ENCODE measurements at places on chromosomes 1 and 21.

DNA sequence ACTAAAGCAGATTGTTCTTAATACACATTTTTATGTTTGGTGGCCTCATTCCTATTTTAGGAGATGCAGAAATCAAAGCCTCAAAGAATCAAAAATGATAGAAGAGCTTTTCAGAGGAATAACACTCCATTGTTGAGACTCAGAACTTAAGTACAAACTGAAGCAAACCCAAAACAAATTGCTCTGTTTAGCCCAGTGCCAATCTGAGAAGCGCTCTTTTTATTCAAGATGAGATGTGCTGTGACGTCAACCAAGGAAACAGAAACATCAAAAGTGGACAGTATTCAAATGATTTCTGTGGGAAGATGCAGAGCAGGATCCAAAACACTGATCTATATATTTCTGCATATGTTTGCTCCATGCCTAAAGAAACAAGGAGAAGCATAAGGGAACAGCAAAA lies 18.0 kb downstream of the COLGALT2 start:
- DNase-seq, result no peak

- no peak for DNase-seq
Observed at GRCh38 chr21:35113064-35113463, 64.0 kb upstream of the RUNX1 start.

- DNase-seq, result no peak
Observed at GRCh38 chr1:10648689-10649516, 147.5 kb downstream of the CASZ1 start.

GRCh38 chr1:188355082-188355481 lies 1526.3 kb downstream of the PLA2G4A start:
- DNase-seq, result no peak

GRCh38 chr1:78088015-78088414 lies 42.2 kb downstream of the GIPC2 start:
- peak; percentile 11 for DNase-seq

DNA sequence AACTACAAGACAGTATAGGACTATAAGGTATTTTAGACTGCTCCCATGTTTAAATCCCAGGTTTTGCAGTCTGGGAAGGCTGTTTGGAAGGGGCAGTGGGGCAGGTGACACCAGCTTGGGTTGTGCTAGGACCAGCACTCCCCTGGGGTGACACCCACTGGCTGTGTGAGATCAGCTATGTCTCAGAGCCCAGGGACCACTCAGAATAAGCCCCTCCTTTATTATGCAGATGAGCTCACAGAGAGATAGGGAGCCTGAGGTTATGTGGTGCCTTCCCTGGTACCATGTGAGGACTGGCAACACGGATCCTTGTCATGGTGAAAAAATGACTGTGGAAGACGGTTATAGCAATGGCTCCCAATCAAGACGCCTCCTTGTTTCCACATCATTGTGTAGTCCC lies 71.0 kb downstream of the NENF start:
- no peak for DNase-seq
